ENCODE measurements at places on chromosomes 2 and 18.

- no peak for DNase-seq
Observed at GRCh38 chr2:97765933-97766332, 52.6 kb downstream of the ZAP70 start.

GRCh38 chr2:98311771-98312545 lies 34.3 kb upstream of the CNGA3 start:
- no peak for DNase-seq

- DNase-seq, result no peak
Observed at GRCh38 chr18:72542984-72543356, 1.2 kb downstream of the CBLN2 start.

- no peak for DNase-seq
Observed at GRCh38 chr2:62933398-62933917, 117.2 kb upstream of the OTX1 start.

DNA sequence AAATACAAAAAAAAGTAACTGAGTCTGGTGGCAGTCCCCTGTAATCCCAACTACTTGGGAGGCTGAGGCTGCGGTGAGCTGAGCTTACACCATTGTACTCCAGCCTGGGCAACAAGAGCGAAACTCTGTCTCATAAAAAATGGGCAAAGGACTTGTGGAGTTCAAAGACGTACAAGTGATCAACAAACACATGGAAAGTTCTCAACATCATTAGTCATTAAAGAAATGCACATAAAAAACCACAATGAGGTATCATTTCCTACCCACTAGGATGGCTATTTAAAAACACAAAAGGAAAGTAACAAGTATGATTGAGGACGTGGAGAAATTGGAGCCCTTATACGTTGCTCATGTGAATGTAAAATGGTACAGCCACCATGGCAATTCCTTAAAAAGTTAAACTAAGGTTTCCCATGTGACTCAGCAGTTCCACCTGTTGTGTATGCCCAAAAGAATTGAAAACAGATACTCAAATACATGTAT lies 52.3 kb downstream of the RAB10 start:
- no peak for DNase-seq

GRCh38 chr18:48948112-48949049 lies 2.4 kb downstream of the SMAD7 start:
- peak; percentile 87 for DNase-seq

DNA sequence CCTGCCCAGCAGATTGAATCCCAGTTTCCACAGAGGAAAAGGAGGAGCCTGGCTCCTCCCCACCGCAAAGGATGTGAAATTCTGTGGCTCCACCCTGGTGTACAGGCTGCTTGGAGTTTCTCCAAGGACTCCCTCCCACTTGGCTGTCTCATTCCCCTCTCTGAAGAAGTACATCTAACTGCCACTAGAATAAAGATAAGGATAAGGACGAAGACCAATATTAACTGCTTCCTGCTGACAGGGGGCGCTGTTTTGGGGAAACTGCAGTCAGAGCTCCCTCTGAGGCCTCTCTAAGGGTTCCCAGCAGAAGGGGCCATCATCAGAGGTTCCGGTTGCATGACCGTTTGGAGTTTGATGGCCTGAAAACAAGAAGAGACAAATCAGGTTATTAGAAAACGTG lies 790.9 kb downstream of the CPS1 start:
- DNase-seq, result no peak

DNA sequence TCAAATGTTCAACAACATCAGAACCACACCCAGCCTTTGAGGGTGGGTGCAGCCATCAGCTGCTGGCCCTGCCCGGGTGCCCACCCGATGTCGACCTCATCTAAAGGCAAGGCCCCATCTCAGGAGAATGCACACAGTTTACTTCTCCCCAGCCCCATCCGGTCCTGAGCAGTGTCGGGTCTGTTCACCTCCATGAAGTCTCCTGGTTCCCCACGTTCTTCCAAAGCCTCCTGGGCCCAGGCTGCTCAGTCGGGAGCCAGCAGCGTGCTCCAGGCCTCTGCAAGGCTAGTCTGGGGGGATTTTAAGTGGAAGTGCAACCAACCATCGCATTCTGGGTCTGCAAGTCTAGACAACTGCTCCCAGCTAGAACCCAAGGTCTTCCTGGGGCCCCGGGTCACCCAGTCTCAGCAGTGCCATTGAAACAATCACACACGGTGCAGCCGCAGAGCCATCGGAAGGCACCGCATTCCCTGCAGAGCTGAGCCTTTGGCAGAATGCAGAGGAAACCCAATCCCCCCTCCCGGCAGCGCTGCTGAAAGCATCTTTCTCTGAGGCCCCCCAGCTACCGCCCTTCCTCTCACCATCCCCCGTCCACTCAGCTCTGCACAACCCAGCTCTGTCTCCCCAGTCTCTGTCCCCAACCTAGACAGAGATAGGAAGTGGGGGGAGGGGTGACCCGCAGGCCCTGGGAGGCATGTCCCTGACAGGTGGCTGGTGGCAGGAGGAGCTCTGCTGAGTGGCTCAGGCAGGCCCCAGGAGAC lies 8.5 kb downstream of the ESPNL start:
- peak; percentile 61 for DNase-seq

DNA sequence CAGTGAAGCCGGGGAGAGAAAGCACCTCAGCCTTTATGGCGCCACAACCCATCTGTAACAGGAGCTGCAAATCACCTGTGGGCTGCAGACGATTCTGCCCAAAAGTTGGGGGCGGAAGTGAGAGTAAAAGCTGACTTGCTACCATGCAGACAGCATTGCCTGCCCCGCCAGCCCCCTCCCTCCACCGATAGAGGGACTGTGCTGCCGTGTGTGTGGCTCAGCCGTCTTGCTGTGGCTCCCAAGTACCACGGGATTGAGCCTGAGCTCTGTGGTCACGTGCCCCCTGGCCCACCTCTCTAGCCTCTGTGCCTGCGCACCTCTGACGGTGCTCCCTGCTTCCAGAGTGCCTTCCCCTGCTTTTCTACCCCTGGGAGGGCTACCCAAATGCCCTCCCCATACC lies 79.6 kb downstream of the GLI2 start:
- DNase-seq, result no peak

GRCh38 chr2:5889519-5889918 lies 197.3 kb downstream of the SOX11 start:
- no peak for DNase-seq

- peak; percentile 80 for DNase-seq
Observed at GRCh38 chr2:160406591-160407392, 86.8 kb downstream of the RBMS1 start.

- no peak for DNase-seq
Observed at GRCh38 chr2:179478771-179479170, 214.1 kb upstream of the SESTD1 start.
